ENCODE measurements at places on chromosomes 13 and 19. TPM values are rescaled to one million over a fixed set of nuclear protein-coding genes. Genes with fewer than 3 reads are reported as not detected.

RNF225 gene
- polyA plus RNA-seq: not detected

RASIP1 gene
- 2.2 TPM for polyA plus RNA-seq

DLL3 gene
- polyA plus RNA-seq: 0.80 TPM

OVOL3 gene
- polyA plus RNA-seq: not detected

STOML3 gene
- polyA plus RNA-seq: not detected

FUT2 gene
- polyA plus RNA-seq: 4.0 TPM

GRCh38 chr13:113550453-113550852 lies 34.1 kb upstream of the TFDP1 start:
- H3K4me1 ChIP-seq: peaks cover under 1% of the 10 kb centered on the region
- no peak for DNase-seq
- H3K36me3 ChIP-seq: peaks cover 8% of the 10 kb centered on the region
- no peak overlapping the region for H3K27ac ChIP-seq
- H3K4me3 ChIP-seq: no peak overlapping the region
- no peaks in the 10 kb centered on the region for H3K27me3 ChIP-seq

DNA sequence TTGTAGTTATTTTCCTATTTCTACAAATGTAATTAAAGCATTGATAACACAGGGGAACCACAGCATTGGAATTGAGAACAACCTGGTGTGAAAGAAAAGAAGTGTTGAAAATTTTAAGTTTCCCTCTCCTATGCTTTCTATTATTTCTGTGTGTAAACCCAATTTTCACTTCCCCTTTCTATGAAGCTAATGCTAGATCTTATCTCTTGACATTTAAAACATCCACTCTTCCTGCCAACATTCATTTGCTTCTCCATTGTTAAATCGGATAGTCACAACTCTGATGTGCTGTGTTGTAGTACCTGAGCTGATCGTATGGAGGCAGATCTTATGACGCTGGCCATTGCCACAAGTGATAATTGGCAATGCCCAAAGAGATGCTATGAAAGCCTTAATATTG lies 203.0 kb downstream of the ITGBL1 start:
- H3K27ac ChIP-seq: no peak overlapping the region
- H3K27me3 ChIP-seq: no peaks in the 10 kb centered on the region
- no peak for DNase-seq

DNA sequence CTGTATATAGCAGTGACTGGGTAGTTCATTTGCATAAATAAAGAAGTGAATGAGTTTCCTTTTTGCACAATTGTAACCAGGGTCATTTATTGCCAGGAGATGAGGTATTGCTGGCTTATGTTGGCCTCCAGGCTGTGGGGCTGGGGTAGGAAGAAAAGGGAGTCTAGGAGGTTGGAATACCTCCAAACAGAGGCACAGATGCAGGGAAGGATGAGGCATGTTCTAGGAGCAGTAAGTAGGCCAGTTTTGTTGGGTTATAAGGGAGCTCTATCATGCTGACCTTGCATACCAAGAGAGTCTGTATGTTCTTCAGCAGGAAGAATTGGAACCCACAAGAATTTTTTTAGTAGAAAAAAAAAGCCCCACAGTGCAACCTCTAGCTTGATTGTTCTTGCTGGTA lies 17.2 kb upstream of the CYSLTR2 start:
- H3K27ac ChIP-seq: no peak overlapping the region
- H3K27me3 ChIP-seq: no peaks in the 10 kb centered on the region
- no peak for DNase-seq
- H3K4me3 ChIP-seq: no peak overlapping the region

DNA sequence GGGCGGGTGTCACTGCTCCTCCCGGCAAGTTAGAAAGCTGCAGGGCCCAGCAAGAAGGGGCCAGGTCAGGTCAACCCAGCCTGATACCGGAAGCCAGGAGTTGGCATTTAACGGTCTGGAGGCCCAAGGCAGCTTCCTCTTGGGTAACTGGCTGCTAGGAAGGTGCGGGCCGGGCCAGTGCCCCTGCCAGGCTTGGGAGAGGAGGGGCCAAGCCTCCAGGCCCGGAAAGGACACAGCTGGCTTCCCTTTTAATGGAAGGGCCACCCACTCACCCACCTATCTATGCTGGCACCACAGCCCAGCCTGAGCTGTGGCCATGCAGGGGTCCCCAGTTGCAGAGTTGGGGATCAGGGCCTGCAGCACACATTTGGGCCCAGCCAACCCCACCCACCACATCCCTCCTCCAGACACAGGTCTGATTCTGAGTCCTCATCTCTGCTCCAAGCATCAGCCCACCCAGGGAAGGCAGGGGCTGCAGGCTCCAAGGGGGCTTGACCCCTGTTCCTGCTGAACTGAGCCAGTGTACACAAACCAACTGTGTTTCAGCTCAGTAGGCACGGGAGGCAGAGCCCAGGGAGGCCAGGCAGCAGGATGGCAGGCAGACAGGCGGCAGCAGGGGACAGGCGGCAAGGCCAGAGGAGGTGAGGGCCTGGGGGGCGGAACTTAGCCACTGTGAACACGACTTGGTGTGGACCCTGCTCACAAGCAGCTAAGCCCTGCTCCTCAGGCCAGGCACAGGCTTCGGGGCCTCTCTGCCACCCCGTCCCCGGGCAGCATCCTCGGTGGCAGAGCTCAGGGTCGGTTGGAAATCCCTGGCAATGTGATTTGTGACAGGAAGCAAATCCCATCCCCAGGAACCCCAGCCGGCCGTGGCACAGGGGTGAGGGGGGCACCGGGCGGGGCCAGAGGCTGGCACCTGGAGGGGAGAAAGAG lies 40.8 kb downstream of the ZSWIM4 start:
- H3K27me3 ChIP-seq: no peaks in the 10 kb centered on the region
- peaks cover 37% of the 10 kb centered on the region for H3K36me3 ChIP-seq
- H3K4me3 ChIP-seq: no peak overlapping the region
- H3K27ac ChIP-seq: peak overlapping the region; percentile 29

DNA sequence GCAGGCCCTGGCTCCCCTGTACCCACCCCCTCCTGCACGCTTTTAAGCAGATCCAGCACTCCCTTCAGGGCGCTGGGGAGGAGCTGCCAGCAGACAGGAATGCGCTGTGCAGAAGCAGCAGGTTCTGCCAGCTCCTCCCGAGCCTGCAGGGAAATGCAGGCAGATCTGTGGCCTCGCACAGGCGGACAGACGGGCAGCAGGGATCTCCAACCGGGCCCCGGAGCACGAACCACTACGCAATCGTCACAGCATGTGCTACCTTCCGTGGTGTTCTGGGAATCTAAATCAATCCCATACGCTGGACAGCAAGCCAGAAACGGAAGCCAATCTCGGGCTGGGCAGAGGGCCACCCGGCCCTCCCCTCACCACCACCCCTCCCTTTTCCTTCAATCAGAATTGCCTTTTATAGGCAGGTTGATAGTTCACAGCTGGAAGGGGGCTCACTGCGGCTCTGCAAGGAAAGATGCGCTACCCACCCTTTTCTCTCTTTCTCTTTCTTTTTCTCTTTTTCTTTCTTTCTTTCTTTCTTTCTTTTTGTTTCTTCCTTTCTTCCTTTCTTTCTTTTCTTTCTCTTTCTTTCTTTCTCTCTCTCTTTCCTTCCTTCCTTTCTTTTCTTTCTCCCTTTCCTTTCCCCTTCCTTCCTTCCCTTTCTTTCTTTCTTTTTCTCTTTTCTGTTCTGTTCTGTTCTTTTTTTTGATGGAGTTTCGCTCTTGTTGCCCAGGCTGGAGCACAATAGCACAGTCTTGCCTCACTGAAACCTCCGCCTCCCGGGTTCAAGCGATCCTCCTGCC lies 99.9 kb downstream of the GNG7 start:
- no peak overlapping the region for H3K27ac ChIP-seq

DNA sequence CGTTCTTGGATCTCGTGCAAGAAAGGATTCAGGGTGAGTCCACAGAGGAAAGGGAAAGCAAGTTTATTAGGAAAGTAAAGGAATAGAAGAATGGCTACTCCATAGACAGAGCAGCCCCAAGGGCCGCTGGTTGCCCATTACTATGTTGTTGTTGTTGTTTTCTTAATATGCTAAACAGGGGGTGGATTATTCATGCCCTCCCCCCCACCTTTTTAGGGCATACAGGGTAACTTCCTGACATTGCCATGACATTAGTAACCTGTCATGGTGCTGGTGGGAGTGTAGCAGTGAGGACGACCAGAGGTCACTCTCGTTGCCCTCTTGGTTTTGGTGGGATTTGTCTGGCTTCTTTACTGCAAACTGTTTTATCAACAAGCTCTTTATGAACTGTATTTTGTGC lies 29.1 kb upstream of the PCDH9 start:
- no peaks in the 10 kb centered on the region for H3K4me1 ChIP-seq
- no peaks in the 10 kb centered on the region for H3K27me3 ChIP-seq
- H3K4me3 ChIP-seq: no peak overlapping the region
- no peaks in the 10 kb centered on the region for H3K36me3 ChIP-seq
- DNase-seq: no peak
